ENCODE measurements at places on chromosomes 5 and 9.

- DNase-seq, result no peak
Observed at GRCh38 chr9:17532461-17532860, 46.4 kb upstream of the SH3GL2 start.

DNA sequence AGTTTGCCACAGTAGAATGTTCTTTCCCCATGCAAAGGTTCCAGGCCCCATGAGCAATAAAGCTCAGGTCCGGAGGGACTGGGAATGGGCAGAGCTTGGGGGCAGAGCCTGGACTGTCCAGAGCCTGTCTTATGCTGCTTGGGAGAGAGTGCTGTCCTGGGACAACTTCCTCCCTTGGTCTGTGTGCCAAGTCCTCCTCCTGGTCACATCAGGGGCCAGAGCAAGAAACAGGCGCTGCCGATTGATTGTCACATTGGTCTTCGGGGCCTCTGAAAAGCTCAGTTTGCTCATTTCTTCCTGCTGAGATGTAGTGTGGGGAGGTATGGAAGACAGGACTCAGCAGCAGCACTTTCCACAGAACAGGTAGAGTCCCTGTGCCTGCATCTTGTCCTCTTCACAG, 54.0 kb upstream of the FCN1 start:
- DNase-seq, result no peak

DNA sequence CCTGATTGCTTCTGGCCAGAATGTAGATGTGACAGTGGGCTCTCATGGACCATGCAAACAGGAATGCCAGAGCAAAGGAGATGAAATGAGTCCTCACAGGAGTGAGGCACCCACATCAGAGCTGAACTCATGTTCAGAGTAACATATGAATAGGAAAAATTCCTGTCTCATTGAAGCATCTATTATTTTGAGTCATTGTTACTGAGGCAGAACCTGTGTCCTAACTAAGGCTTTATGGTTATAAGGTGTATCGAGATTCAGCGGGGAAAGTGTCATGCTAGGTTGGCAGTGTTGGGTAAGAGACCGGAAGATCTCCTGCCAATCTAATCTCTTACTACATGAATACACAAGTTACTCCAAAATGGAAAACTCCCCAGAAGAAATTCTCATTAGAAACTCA, 304.1 kb downstream of the TRPM3 start:
- DNase-seq, result no peak

GRCh38 chr9:32631991-32632390, 3.5 kb downstream of the TAF1L start:
- DNase-seq, result no peak

DNA sequence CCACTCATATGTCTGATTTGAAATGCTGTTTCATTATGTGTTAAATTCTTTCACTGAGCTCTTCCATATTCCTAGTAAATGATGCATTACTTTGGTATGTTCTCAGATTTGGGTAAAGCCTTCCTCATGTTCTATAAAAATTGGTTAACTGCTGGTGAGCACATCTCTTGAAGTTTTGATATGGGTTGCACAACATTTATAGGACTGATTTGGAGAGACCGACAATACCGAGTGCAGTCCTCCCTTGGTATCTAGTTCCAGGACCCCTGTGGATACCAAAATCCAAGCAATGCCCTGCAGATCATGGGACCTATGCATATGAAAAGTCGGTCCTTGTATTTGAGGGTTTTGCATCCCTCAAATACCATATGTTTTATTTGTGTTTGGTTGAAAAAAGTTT, 37.8 kb downstream of the WDR36 start:
- no peak for DNase-seq
